ENCODE measurements at places on chromosomes 2 and 18. TPM values are rescaled to one million over a fixed set of nuclear protein-coding genes. Genes with fewer than 3 reads are reported as not detected.

DNA sequence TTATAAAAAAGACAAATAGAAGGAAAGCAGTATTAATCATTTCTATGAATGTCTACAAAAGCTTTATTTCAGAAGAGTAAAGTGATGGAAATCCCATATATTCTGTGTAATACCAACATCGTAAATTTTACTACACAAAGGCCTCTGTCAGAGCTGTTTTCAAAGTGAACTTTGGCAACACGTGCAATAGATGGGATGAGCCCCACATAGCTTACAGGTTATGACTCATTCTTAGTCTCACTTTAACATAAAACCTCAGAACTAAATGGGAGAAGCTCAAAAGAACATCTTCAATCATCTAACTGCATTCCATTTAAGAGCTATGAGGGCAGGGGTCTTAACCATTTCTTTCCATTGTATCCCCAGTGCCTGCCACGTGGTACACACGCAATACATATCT, 11.5 kb downstream of the VPS4B start:
- no peak for DNase-seq

DNA sequence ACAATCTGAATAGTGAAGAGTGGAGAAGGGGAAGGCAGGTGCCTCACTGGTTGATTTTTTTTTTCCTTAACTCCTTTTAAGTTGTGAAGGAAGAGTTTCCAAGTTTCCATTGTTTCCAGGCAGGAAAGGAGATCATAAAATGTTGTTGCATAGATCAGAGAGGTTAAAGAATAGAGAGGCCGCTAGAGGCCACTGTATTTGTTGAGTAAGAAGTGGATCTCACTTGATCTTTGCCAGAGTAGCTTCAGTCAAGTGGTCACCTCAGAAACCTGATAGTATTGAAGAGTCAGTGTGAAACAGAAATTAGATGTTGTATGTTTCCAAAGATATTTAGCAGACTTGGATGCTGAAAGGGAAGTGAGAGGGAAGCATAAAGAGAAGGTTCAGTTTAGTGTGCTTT, 17.6 kb downstream of the CTNNA2 start:
- no peak for DNase-seq

DNA sequence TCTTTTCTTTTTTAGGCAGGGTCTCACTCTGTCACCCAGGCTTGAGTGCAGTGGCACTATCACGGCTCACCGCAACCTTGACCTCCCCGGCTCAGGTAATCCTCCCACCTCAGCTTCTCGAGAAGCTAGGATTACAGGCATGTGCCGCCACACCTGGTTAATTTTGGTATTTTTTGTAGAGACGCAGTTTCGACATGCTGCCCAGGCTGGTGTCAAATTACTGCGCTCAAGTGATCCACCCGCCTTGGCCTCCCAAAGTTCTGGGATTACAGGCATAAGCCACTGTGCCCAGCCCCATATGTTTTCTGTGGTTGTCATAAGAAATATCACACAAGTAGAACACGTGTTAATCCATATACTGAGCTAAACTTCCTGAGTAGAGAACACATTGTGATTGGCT, 14.6 kb downstream of the ENOSF1 start:
- DNase-seq: no peak

RNF144A gene
- 15.3 TPM for total RNA-seq
